Parietal lobe (tissue), 2 donors: ENCODE measurements at places on chromosomes 4 and X. TPM values are rescaled to one million over a fixed set of nuclear protein-coding genes. Genes with fewer than 3 reads are reported as not detected.

The CNKSR2 gene
- total RNA-seq: 243 TPM

The VCX3A gene
- not detected for total RNA-seq

The TSPAN5 gene
- total RNA-seq: 87.3 TPM

The INTU gene
- total RNA-seq: 53.5 TPM

The PRDM8 gene
- total RNA-seq: 34.1 TPM

The NXF2B gene
- total RNA-seq: 0.31 TPM

The GATA1 gene
- not detected for total RNA-seq
